ENCODE measurements at places on chromosomes 2 and 18.
A peak's percentile ranks its signal among the peaks of the same experiment; 100 is the strongest.

DNA sequence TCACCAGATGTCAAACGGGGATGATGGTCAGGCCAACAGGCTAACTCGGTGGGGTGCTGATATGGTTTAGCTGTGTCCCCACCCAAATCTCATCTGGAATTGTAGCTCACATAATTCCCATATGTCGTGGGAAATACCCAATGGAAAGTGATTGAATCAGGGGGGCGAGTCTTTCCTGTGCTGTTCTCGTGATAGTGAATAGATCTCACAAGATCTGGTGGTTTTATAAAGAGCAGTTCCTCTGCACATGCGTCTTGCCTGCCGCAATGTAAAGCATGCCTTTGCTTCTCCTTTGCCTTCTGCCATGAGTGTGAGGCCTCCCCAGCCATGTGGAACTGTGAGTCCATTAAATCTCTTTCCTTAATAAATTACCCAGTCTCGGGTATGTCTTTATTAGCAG, 74.4 kb upstream of the YWHAQ start:
- peak; percentile 39 for DNase-seq

- no peak for DNase-seq
Measured at GRCh38 chr2:101040072-101040471, 38.0 kb downstream of the RPL31 start.

DNA sequence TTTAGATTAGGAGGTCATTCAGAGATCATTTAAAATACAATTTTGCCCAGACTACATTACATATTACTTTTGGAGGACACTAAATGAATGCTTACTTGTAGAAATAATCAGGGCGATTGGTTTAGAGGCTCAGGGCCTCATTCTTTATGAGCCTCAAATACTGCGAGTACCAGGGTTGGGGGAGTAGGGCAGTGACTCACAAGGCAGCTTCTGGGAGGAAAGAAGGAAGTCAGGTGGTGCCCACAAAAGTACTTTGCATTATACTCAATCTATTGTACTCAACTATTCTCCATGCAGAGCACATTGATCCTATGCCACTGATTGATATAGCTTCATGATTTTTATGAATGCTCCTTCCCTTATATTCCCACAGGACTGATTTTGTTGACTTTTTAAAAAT, 166.9 kb downstream of the SOCS6 start:
- peak; percentile 28 for DNase-seq

- no peak for DNase-seq
Measured at GRCh38 chr2:143719406-143719805, 590.2 kb downstream of the ARHGAP15 start.

GRCh38 chr18:770583-770961, 41.5 kb downstream of the YES1 start:
- no peak for DNase-seq

DNA sequence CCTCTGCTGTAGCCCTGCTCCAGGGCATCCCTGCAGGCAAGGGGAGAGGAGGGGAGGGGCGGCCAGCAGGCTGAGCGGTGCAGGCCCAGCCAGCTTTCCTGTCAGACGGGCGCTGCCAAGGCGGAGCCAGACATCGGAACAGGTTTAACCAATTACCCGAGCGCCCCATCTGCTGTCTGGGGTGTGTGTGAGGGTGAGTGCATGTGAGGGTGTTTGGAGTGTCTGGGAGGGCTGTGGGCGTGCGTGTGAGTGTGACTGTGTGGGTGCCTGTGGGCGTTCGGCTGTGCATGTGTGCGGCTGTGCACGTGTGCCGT, 20.0 kb downstream of the EMX1 start:
- no peak for DNase-seq

DNA sequence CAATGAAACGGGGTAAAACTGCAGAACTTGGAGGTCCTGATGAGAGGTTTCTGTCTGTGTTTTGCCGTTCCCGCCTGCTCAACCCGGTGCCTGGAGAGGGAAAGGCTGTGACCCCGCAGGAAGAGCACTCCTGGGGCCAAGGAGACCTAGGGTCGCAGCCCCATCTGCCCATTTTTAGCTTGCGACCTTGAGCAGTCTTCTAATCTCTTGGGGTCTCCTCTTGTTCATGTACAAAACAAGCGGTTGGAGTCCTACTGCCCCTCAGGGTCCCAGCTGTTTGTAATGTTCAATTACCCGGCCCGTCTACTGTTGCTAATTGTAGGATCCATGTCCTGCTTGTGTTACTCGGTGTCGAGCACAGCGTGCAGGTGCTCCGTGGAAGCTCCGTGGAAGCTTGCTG, 104.5 kb downstream of the PTGR3 start:
- DNase-seq, result no peak

GRCh38 chr2:110980339-110981062, 140.2 kb upstream of the BCL2L11 start:
- DNase-seq, result no peak

DNA sequence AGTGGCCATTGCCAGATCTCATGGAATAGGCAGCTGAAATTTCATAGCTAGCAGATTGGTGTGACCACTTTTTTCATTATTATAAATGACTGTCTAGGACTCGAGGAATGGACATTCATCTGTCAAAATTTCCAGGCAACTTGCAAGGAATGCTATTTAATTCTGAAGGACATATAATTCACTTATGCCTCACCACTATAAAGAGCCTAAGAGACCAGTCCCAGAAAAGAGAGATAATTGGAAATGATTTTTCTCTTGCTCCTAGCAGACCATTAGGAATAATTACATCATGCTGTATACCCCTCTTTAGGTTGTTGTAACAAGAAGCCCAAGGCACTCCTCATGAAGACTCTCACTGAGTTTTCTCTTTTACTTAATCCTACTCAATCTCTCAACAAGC, 557.4 kb upstream of the RAB6C start:
- no peak for DNase-seq

DNA sequence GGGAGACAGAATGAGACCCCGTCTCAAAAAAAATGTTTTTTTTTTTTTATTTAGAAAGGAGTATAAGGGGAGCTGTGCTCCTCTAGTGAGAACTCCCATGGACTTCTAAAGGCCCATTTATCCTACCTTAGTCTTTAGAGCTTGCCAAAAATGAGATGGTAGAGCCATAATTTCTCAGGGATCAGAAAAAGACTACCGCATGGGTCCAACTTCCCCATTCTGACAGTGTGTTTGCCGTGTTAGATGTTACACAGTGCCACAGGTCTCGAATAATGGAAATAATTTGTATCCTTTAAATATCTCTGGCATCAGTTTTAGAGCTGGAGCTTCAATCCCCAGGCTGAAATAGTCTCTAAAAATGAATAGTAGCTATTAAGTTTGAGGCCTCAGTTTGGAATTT, 6.0 kb upstream of the SLC39A10 start:
- peak; percentile 74 for DNase-seq

DNA sequence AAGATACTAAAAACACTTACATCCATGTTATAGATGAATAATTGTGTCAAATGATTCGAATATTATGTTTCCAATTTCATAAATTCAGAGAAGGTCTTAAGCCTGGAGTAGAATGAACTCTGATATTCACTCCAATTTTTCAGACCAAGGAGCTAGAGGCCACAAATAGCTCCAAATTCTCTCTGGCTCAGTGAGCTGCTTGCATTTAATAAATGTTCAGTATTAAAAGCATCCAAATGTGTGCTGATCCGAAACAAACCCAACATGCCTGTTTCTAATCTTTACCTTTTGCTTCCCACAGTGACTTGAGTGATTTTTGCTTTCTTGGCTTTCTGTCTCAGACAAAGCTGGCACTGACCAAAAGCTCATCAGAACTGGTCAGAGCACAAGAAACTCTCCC, 291.4 kb downstream of the CCDC85A start:
- DNase-seq, result no peak

DNA sequence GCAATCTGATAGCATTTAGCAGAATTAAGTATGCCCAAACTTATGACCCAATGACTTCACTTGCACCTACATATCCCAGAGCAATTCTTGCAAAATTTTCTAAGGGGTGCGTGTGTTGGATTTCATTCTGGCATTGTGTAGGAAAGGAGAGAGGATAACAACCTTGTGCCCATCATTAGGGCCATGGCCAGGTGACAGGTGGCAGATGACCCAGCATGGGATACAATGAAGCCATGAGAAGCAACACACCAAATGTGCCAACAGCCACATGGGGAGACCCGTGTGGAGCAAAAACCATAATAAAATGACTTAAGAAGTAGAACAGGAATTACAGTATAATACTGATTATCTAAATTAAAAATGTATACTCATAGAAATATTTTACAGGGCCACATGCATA, 166.9 kb upstream of the EPB41L3 start:
- DNase-seq, result no peak

GRCh38 chr2:181915102-181915501, 23.6 kb downstream of the ITPRID2 start:
- peak; percentile 38 for DNase-seq

GRCh38 chr2:188364033-188364630, 72.5 kb downstream of the GULP1 start:
- no peak for DNase-seq

- no peak for DNase-seq
Measured at GRCh38 chr2:208006337-208006736, 19.0 kb downstream of the PLEKHM3 start.

DNA sequence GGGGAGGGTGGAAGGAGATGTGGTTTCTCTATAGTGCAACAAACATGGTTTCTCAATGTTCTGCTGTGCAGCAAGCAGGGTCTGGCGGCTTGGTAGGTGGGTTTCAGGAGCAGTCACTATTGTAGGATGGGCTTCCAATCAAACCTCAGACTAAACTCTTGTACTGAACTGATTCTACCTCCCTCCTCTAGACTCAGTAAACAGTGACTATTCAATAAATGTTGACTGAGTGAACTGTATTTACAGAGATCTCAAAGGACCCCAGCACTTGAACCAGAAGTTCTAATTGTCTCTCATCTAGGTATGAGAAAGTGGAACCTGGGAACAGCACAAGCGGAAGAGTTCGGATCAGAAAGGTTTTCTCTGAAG, 26.8 kb upstream of the CYP27A1 start:
- no peak for DNase-seq

DNA sequence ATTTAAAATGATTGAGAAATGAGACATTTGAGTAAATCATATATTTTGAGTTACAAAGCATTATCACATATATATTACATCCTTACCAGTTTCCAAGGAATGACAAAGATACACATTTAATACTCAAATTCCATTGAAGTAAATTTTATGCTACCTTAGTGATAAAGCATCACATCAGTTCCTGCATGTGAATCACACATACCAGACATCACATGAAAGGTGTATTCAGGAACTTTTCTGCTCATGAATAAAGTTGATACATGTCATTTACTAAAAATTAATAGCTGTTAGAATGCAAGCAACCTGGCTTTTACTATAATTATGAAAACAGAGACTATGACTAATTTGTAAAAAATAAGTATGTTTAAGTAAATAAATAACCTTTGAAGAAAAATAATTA, 548.8 kb upstream of the SLC39A10 start:
- DNase-seq, result no peak

DNA sequence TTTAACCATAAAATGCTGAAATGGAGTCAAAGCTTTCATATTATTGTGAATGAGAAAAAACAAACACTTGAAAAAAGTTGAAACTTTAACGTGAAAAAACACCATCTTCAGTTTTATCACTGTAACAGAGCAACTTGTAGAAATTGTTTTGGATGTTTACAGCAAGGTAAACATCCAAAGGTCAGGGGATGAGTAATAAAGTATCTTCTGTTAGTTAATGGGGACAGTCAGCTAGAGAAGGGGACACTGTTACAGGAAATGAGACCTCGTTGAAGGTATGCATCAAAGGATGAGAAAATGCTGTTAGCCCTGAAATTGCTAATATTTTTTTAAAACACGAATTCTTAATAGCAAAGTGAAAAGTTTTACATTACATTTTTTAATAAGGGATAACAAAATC, 2.9 kb downstream of the RHBDD1 start:
- DNase-seq, result no peak

DNA sequence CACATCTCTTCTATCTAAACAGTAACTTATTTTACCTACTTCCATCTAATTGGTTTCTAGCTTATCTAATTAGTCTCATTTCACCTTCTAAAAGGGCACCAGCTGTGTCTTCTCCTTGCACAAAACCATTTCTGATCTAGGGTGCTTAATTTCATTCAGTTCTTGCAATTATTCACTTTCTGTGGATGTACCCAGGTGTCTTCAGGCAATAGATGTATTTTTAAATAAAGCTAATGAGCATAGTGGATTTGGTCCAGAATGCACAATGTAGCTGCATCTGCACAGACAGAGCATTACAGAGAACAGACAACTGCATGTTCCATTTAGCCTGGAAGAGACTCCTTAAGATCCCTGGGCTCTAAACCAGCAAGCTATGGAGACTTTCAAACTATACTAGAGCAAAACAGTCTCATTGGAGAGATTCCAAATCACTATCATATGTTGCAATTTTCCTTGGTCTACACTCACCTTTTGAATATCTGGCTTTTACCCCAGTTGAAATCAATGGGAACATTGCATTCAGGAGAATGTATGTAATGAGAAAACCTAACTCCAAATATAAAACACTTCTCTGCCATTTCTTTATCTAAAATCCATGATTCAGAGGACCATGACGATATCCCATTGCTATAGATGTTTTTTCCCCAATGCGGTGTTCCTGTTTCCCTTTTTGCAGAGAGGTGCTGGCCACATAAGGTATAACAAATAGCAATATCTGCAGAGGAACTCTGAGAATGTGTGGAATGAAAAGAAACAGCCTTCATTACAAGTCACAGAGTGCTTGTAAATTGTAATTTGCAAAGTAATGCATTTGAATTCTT, 3.5 kb upstream of the RFX8 start:
- no peak for DNase-seq

- peak; percentile 65 for DNase-seq
Measured at GRCh38 chr2:10333247-10333613, 30.5 kb downstream of the HPCAL1 start.

GRCh38 chr2:164964700-164965099, 9.4 kb upstream of the SLC38A11 start:
- peak; percentile 9 for DNase-seq

DNA sequence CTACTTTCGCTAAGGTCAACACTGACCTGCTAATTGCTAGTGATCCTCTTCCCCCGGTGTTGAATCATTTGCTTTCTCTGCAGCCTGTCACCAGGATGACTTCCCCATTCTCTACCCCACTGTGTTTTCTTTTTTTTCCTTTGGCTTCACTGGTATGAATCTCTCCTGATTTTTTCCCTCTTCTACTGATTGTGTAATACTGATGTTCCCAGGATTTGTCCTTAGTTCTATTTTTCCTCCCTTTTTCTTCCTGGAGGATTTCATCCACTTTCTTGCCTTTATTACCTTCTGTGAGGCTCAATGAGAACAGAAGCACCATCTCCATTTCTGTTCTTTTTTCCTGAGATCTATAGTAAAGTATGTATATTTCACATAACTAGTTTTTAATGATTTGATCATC, 14.1 kb upstream of the MSH2 start:
- no peak for DNase-seq

All from suppressor macrophage (primary cell).